ENCODE measurements at places on chromosomes 6 and 20.

- no peak for DNase-seq
These were observed 106.5 kb downstream of the MAFB start for GRCh38 chr20:40582531-40582930.

- peak; percentile 95 for DNase-seq
These were observed at the start of gene SCAND1 for GRCh38 chr20:35954200-35954906. Gene SCAND1 (minus strand): TSS chr20:35954502. CDS start chr20:35954284, 218 bp downstream.

DNA sequence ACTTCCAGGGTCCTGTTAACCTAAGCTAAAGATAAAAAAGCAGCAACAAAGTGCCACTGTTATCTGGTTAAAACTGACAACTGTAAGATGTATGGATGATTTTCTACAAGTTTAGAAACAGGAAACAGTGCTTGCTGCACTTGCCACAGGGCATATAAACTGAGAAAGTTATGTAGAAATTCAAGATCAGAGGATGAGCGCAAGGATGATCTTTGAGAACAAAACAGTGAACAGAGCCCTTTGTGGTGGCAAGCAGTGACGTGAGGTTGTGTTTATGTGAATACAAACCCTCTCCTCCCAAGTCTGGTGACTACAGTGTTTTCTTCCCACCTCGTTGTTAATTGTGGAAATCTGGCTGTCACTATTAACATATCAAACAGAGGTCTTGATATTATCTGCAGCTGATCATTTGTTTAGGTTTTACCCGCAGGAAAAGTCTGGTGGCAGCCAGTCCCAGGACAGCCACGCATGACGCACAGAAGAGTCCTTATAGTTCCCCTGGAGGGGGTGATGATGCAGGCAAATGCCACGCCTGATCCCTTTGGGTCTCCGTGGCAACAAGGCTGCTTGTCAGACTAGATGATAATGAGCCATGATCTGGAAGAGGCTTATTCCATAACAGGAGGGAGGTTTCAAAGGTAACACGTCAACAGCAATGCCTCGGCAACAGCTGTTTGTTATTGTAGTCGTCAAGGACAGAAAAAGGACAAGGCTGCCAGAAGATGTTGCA, 43.1 kb upstream of the TNFAIP3 start:
- peak; percentile 51 for DNase-seq

DNA sequence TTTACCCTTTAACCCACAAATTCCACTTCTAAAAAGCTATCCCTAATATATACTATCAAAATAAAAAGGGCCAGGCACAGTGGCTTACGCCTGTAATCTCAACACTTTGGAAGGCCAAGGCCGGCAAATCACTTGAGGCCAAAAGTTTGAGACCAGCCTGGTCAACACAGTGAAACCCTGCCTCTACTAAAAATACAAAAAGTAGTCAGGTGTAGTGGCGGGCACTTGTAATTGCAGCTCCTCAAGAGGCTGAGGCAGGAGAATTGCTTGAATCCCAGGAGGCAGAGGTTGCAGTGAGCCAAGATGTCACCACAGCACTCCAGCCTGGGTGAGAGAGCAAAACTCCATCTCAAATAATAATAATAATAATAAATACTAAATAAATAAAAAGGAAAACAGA, 82.5 kb downstream of the TRIM27 start:
- no peak for DNase-seq

DNA sequence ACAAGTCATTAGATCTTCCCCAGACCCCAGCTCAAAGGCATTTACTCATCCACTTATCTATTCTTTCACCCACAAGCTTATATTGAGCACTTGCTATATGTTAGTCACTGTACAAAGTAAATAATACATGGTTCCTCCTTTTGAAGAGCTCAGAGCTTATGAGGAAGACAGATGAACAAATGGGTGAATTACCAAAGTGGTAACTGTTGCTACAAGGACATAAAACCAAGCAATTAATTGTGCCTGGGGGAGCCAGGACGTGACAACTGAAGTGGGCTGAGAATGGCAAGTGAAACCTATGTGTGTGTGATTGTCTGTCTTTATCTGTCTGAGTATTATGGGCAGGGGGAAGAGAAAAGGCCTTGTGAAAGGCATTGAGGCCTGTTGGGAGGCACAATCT, 45.6 kb upstream of the AKIRIN2 start:
- no peak for DNase-seq

- no peak for DNase-seq
These were observed 20.9 kb downstream of the EZR start for GRCh38 chr6:158798311-158798710.

DNA sequence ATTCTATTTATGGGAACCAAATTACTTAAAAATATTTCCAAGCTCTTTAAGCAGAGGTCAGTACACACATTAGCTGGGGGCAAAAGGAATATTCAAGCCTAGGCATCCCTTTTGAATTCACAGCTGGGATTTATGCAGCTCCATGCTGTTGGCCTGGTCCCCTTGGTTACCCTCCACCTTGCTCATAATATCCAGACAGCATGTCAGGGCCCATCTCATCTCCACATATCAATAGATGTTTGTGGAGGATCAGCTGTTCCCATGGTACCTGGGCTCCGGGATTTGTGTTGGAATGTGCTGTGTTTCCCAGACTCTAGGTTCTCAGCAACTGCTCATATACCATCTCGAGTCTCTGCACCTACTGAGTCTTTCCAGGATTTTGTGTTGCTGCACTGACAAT, 534.8 kb downstream of the BMP2 start:
- DNase-seq: no peak

- peak; percentile 57 for DNase-seq
These were observed at the start of gene FAM162B for GRCh38 chr6:116764961-116765841. Gene FAM162B (minus strand): TSS chr6:116765719. CDS start chr6:116765576, 143 bp downstream.

DNA sequence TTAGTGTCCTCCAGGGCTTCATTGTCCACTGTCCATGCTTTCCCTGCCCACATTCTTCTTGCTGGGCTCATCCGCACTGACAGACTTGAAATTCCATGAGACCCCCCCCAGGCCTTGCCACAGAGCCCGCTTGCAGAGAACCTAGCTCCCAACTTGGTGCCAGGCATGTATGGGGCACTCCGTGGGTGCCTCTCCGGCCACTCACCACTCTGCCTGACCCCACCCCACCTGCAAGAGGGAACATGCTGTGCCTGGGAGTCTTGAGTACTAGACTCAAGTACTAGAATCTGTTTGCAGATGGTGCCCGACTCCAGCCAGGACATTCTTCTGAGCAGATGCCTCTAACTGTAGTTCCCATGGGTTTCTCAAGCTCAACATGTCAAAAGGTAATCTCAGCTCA, 47.9 kb downstream of the TRERF1 start:
- DNase-seq: no peak

- DNase-seq: no peak
These were observed 557.5 kb upstream of the NOX3 start for GRCh38 chr6:156013155-156013554.

DNA sequence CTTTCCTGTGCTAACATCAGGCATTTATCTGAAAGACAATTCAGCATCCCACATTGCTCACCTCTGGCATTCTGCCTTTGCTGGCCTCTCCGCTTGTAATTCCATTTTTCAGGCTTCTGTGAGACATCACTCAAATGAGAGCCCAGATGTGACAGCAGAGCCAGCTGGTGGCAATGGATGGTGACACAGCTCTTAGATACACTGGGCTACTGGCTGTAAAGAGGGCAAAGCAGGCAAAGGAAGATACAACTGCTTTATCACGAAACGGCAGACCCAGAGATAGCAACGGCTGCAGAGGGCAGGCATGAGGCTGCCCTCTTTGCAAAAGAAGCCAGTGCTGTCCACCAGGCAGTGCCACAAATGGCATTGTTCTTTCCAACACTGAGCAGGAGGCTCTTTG, 329.8 kb downstream of the KIF16B start:
- DNase-seq: no peak

GRCh38 chr6:137216875-137217553, 2.2 kb downstream of the IFNGR1 start:
- no peak for DNase-seq

DNA sequence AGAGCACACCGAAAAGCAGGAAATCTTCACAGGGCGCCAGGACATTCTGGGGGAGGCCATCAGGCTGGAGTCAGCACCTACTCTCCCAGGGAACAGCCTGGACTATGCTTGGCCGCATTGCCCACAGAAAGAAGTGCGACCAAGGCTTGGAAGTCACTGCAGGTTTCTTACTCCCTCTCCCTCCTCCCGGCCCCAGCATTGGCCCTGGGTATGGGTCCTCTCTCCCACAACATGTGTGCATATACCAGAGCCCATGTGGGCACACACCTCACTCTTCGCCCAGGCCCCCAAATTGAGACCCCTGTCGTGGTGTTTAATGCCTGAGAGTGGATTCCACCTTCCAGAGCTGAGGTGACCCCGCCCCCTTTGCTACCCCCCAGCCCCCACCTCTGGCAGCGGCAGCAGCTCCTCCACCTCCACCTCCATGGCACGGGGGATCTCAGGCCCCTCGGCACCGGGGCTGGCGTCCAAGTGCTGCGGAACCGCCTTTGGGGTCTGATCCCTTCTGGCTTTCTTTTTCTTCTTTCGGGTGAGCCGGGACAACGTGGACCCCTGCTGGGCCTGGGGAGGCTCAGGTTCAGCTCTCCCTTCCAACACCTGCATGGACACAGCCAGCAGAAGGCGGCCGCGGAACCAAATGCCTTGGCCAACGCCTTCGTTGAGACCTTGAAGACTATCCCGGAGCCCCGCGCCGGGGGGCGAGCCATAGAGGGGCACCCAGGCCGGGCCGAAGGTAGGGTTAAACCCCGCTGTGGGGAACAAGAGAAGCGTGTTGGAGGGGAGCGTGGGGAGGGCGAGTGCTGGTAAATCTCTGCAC, 15.2 kb upstream of the SPAG4 start:
- no peak for DNase-seq

- peak; percentile 73 for DNase-seq
These were observed 299.7 kb downstream of the PLCB1 start for GRCh38 chr20:8431538-8432434.

DNA sequence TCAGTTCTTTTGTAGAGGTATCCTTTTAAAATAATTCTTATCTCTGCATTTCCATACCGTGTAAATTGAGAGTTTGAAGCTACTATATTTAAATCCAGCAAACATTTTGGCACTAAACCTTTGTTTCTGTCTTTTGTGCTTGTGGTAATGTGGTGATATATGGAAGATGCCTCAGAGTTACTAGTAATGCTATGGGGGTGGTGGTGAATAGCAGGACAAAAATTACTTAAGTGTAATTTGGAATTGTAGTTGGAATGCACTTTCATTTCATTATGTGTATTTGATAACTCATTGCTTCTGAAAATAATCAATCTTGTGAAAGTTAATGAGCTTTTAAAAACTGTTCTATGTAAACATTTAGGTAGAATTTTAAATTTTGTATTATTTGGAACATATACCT, 404.5 kb downstream of the PHF3 start:
- DNase-seq: no peak

- DNase-seq: no peak
These were observed 55.9 kb upstream of the SOX4 start for GRCh38 chr6:21537637-21538036.

DNA sequence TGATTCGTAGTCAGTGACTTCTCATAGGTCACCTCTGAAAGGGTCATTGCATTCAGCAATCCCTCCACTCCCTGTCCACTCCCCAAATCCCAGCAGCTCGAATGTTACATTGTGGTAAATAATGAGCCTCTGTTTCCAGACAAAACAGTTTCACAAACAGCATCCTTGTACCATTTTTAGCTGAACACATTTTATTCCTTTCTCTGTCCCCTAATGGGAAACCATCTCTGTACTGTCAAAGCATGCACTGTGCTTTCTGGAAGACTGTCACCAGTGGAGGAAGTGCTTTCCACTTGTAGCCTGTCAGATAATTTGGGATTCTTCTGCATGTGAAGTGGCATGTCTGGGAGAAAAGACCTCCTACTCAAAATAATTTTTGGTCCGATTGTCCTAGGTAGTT, 82.0 kb downstream of the SLC35F1 start:
- DNase-seq: no peak

DNA sequence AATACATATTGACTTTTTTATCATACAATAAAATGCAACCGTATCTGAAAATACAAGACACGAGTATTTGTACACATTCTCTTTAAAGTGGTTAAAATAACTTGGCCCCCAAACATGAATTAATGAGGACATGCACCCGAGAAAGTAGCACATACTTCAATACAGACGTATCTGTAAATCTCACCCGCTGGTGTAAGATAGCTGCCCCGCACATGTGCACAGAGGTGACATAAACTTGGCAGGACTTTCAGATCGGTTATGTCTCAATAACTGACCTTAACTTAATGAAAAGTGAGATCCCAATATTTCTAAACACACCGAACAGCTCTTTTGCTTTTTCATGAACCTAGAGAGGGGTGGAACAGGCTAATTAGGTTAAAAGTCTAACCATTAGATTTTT, 91.5 kb upstream of the RPS6KA2 start:
- no peak for DNase-seq

DNA sequence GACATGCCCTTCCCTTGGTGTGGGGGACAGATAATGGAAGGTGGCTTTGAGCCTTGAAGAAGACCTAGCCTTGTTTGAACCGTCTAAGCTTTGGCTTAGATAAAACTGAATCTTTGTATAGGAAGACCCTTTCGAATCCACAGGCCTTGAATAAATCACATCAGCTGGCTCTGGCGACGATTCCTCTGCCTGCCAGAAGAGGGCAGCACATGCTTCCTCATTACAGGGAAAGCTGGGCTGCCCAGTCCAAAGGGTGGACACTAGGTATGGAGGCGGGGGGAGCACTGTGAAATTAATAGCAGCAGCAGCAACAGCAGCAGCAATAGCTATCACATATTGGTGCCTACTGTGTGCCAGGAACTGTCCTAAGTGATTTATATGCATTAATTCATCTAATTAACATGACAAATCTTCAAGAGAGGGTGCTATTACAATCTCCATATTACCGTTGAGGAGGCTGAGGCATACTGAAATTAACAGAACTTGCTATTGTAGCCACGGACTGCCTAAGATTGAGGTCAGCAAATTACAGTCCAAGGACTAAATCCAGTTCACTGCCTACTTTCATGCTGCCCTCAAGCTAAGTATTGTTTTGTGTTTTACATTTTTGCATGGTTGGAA, 85.1 kb downstream of the CLIC5 start:
- peak; percentile 44 for DNase-seq

GRCh38 chr20:25017257-25017803, 24.8 kb upstream of the APMAP start:
- DNase-seq: no peak

DNA sequence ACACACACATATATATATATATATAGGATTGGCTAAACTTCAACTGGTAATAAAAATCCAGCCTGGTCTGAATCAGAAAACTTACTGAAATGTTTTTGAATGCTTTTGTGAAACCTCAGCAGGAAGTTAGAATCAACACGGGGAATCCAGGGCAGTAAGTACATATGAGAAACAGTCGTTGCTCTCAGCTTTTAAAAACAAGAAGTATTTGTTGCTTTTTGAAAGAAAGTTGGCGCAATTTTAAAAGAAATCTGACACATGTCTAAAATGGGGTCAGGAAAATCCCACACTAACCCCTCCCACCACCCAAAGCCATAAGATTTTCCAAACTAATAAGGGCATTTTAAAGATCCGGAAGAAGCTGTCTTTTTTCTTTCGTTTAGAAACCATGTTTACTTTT, 11.5 kb upstream of the CCDC170 start:
- DNase-seq: no peak

- no peak for DNase-seq
These were observed 35.9 kb upstream of the HLA-G start for GRCh38 chr6:29791786-29792122.

Data from uterus (tissue), 4 donors.